Muscle of back (tissue), 13 donors: ENCODE measurements at places on chromosomes 2 and 18. TPM values are rescaled to one million over a fixed set of nuclear protein-coding genes. Genes with fewer than 3 reads are reported as not detected.

RFTN2 gene
- polyA plus RNA-seq, result 15.2 TPM

GRCh38 chr2:176753752-176754474 is 458.7 kb upstream of the HNRNPA3 start:
- DNase-seq, result no peak

DNA sequence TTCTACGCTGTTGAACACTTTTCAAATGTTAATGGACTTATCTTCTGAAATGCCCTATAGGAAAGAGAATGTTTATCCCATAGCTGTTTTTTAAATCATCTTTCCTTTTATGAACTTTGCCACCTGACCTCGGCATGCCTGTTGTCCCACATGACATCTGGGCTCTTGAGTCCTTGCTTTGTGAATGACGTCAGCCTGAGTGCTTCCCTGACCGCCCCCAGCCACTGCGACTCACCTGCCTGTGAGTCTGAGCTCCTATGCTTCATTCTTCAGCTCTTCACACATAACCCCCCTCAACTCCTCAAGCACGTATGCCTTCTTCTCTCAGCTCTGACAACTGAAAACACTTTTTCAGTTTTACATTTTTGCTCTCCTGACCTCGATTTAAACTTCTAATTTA is 166.8 kb downstream of the DCDC2C start:
- DNase-seq, result no peak

GRCh38 chr2:223203971-223204929 is 152.3 kb downstream of the KCNE4 start:
- peak; percentile 81 for DNase-seq

DNA sequence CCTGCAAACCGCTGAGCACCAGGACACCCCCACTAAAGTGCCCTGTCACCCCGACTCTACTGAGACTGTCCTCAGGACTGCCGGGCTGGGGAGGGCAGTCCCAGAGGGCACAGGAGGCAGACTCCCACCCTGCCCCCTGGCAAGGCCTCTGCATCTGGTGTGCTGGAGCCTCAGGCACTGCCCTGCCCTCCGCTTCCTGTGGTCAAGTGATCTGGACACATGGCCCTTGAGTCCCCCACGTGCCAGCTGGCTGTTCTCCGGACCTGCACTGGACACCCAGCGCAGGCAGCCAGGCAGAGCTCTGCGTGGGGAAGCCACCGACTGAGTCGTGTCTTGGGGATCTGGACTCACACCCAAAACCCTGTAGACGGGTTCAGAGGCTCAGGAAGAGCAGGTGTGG is 217.7 kb downstream of the TWIST2 start:
- no peak for DNase-seq

GRCh38 chr2:237886685-237887481 is 27.5 kb downstream of the RAMP1 start:
- DNase-seq, result no peak

GRCh38 chr2:79855264-79856006 is 342.6 kb downstream of the CTNNA2 start:
- no peak for DNase-seq

DNA sequence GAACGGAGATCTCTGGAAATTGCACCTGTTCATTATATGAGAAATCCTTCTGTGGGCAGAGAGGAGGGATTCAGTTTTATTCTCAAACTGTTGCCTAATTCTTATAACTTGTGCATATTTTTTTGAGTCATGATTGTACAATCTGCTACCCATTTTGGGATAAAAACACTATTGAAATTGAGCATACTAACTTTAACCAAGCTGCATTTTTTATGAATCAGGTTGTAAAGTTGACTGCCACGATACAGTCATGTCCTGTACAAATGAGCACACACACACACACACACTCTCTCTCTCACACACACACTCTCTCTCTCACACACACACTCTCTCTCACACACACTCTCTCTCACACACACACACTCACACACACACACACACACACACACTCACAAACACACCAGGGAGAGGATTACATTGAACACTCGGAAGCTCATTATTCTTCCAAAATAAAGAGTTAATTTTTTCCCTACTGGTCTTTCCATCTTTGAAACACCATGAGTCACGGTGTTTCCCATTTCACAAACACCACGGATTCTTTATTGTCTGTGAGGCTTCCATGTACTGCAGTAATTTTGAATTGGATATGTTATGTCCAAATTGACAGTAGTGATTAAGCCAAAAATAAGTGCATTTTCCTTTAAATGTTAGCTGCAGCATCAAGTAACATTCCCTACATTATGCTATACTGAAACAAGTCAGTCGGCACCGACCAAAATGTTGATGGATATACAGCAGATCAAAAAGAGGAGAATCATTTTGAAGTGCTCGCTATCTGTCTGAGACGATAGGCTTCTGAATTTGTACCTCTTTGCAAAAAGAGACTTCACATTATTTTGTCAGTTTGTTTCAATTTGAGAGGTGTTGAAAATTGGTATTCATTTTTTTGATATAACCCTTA is 216.9 kb downstream of the ARHGAP15 start:
- DNase-seq, result no peak

MALT1 gene
- polyA plus RNA-seq, result 14.2 TPM

LIMS2 gene
- polyA plus RNA-seq, result 38.0 TPM

DNA sequence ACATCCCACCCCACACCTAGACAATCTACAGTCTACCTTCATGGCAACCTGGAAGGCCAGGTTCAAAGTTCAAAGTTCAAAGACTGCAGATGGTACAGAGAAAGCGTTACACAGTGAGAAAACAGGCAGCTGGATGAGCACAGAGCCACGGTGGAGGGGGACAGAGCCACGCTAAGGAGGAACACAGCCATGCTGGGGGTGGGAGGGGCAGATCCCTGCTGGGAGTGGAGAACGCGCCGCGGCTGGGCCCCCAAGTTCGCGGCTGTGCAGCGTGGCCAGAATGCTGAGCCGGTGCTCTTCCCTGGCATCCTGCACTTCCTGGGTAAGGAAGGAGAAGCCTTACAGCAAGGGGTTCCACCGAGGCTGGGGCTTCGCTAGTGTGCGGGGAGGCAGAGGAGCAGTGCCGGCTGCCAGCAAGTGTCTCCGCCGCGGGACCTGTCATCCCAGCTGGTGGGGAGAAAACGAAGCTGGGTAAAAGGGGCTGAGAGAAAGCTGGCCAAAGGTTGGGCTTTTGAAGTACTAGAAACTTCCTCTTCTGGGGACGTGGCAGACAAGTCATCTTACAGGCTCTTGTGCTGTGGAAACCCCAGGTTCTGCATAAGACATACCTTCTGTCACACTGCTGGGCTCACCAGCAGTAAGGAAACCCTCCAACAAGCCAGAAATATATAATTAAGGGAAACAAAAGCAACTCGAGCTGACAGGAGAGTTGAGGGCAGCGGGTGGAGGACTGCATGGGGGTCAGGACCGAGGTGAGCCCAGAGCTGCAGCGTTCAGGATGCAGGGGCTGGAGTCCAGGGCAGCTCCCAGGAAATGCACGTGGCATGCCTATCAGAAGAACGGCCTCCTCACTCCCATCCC is 115.5 kb downstream of the HDAC4 start:
- no peak for DNase-seq

- peak; percentile 22 for DNase-seq
These were observed 44.3 kb upstream of the CABYR start for GRCh38 chr18:24094561-24094960.

- no peak for DNase-seq
These were observed 47.8 kb downstream of the ZAP70 start for GRCh38 chr2:97761192-97761591.

- DNase-seq, result no peak
These were observed 948.3 kb downstream of the CNTNAP5 start for GRCh38 chr2:124973396-124973795.

EML6 gene
- polyA plus RNA-seq, result 20.1 TPM

GRCh38 chr2:235534678-235535422 is 41.0 kb downstream of the AGAP1 start:
- no peak for DNase-seq

GRCh38 chr2:176852667-176853066 is 359.9 kb upstream of the HNRNPA3 start:
- DNase-seq, result no peak

CAPN14 gene
- polyA plus RNA-seq, result not detected

DNA sequence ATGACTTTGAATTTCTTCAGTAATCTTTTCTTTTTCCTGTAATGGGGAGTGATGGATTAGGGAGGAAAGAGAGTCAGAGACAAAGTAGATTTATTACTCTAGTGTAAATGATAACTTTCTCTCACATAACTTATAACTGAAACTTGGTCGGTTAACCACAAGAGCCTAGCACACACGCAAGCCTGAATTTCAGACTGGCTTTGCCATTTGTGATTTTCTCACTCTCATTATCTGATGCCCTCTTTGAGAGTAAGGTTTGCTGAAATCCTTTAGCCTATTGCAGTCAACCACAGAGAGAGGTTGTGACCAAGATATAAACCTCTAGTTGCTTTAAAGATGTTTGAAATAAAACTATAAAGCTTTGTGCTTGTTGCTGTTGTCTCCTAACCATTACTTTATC is 117.9 kb upstream of the NETO1 start:
- no peak for DNase-seq

FAM168B gene
- 72.2 TPM for polyA plus RNA-seq

GRCh38 chr2:85174943-85175342 is 41.8 kb downstream of the TCF7L1 start:
- DNase-seq, result no peak

DNA sequence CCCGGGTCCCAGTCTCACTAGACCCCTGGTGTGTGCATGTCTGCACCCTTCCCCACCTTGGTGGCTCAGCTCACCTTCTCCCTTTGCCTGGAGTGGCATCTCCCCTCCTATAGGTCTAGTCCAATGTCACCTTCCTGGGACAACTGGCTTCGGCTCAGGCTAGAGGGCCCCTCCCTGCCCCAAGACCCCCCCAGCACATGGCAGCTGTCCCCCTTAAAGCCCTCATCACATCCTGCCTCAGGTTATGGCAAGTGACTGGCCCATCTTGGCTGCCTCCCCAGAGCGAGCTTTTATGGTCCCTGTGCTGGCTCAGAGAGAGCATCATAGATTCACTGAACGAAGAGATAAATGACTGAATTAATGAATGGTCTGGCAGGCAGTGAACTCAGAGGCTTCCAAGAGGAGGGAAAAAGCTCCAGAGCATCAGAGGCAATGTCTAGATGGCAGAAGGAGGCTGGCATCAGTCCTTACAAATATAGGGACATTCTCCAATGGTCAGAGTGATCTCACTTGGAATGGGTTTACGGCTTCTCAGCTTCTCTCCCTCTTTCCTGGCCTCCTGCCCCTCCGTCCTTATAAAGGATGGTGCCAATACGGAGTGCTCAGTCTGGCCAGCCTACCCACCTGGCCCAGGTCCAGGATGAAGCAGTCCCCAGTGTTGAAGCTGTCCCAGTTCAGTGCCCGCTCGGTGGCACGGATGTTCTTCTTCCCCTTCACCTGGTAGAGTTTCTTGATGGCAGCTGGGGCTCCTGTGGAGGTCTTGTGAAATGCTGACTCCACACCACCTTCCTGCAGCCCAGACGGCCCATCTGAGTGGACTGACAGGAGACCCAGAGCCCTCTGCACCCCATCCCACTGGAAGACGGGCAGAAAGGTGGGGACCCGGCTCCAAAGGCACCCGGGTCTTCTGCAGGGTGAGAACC is 9.4 kb downstream of the CAPG start:
- no peak for DNase-seq

- peak; percentile 51 for DNase-seq
These were observed 1.6 kb downstream of the SLC66A2 start for GRCh38 chr18:79949697-79950487.

REEP1 gene
- polyA plus RNA-seq, result 43.2 TPM

PLB1 gene
- 3.6 TPM for polyA plus RNA-seq

GRCh38 chr2:205343103-205343502 is 339.2 kb upstream of the NRP2 start:
- no peak for DNase-seq

SERPINB13 gene
- polyA plus RNA-seq, result not detected

DNA sequence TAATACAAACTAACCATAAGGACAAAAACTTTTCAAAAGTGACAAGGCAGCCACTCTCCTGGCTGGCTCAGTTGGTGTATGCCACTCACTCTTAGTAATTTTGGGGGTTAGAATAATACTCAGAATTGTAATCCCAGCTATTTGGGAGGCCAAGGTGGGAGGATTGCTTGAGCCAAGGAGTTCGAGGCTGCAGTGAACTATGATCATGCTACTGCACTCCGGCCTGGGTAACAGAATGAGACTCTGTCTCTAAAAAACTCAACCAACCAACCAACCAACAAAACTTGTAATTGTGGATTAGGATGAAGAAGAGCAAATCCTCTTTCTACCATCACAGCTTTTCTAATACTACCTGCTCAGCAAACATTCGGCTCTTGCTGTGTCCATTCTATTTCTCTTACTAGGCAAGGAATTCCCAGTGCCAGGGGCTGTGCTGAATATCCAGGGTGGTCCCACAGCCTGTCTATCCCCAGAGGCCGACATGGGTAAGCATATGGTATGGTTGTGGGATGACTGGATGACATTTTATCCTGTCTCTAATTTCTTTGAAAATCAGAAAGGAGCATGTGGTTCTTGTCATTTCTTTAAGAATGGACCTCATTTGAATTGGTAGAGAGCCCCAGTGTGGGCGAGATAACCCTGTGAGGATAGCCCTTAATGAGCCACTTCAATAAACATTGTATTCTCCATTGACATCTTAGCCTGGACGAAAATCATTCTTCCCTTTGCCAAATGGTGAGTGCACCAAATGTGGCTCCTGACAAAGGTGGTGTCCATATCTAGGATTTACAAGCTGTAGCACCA is 220.1 kb downstream of the MYCN start:
- no peak for DNase-seq

OTOS gene
- not detected for polyA plus RNA-seq

DNA sequence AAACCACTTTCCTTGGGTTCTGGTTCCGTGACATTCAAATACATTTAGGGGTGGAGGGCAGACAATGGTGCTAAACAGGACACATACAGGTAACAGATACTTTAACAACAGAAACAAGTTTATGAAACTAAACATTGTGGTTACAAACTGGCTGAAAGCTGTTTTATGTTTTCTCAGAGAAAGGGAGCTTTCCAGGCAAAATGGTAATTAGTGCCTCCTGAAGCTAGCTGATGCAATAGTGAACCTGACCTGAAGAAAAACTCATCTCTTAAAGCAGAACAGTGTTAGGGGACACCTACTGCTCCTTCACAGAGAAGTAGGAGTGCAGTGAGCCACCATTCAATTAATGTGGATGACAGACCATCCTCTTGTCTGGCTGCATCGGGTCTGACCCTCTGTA is 138.9 kb downstream of the CCDC148 start:
- no peak for DNase-seq

- DNase-seq, result peak; percentile 88
These were observed at the start of gene UBXN2A for GRCh38 chr2:23939987-23940717. TSS of gene UBXN2A (plus strand) at chr2:23940463. CDS start at chr2:23958315, 17,852 bp downstream.

GRCh38 chr2:19195661-19196060 is 162.8 kb downstream of the OSR1 start:
- peak; percentile 21 for DNase-seq
